ENCODE measurements at places on chromosomes 4 and X. TPM values are rescaled to one million over a fixed set of nuclear protein-coding genes. Genes with fewer than 3 reads are reported as not detected.

DNA sequence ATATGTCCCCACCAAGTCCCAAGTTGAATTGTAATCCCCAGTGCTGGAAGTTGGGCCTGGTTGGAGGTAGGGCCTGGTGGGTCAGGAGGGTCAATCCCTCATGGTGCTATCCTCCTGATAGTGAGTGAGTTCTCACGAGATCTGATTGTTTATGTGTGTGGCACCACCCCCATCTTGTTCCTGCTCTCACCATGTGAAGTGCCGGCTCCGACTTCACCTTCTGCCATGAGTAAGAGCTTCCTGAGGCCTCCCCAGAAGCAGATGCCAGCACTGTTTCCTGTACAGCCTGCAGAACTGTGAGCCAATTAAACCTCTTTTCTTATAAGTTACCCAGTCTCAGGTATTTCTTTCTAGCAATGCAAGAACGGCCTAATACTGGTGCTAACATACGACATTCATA, 22.7 kb upstream of the TMEM33 start:
- DNase-seq = no peak

DNA sequence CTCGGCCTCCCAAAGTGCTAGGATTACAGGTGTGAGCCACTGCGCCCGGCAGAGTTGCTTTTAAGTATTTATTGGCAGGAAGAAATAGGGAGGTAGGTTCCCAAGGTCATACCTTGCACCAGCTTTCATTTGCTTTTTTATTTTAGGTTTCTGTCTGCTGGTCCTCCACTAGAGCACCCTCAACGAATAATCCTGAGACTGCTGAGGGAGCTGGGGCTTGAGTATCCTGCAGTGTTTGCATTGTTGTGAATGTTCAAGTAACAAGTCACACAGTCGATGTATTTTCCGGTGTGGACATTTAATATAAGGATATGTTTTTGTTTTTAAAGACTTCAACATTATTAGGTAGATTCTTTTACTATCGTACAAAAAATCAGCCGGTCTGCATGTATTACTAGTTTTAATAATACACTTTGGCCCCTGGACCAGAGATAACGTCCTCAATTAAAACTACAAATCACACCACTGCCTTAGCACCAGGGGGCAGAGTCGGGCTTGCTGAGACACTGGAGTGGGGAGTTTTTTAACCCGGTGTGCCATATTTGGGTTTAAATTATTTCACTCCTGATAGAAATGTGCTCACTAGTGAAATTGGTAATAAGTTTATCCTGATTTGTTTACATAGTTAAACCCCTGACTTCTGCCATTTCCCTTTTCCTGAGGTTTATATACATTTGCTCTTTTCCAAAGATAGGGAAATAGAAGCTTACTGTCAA, 11.6 kb downstream of the SMIM20 start:
- DNase-seq = no peak

- DNase-seq = no peak
These were observed 1852.2 kb upstream of the IGFBP7 start for GRCh38 chr4:58962424-58962823.

The CAPN6 gene
- not detected for total RNA-seq

GRCh38 chr4:4461850-4462249, 74.9 kb downstream of the NSG1 start:
- DNase-seq = no peak

DNA sequence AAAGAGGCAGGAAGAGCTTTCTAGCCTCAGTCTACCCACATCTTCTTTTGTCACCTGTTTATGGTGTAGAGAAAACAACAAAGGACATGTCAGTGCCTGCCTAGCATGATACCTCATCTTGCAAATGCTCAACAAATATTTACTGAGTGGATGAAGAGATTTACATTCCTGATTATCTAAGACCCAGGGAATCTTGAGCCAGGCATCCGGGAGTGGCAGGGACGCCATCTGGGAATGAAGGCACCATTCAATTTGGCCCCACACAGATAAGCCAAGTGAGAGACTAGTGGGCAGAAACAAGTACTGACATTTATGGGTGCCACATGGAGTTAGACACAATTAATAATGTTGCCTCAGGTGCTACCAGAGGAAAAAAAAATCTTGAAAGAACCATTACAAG, 36.8 kb upstream of the CASK start:
- DNase-seq = no peak

- DNase-seq = no peak
These were observed 1.2 kb downstream of the TFE3 start for GRCh38 chrX:49041744-49042580.

The SMIM10 gene
- total RNA-seq = not detected

The TRIM61 gene
- total RNA-seq = 4.0 TPM

DNA sequence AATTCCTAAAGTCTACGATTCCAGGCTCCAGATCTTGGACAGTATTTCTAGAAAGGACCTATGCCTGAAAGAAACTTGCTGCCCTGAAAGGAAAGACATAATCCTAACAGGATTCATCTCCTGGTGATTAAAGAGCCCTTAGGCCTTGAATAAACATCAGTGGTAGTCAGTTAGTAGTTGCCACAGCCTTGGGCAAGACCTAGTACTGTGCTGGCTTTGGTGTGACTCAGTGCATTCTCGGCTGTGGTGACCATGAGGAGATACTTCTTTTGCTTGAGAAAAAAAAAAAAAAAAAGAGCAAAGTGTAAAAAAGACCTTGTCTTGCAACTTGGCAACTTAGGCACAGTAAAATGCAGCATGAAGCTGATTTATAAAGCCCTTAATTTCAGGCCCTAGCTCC, 188.2 kb downstream of the DCAF12L2 start:
- DNase-seq = no peak

- DNase-seq = no peak
These were observed 4.9 kb downstream of the CHRNA9 start for GRCh38 chr4:40340030-40340429.

DNA sequence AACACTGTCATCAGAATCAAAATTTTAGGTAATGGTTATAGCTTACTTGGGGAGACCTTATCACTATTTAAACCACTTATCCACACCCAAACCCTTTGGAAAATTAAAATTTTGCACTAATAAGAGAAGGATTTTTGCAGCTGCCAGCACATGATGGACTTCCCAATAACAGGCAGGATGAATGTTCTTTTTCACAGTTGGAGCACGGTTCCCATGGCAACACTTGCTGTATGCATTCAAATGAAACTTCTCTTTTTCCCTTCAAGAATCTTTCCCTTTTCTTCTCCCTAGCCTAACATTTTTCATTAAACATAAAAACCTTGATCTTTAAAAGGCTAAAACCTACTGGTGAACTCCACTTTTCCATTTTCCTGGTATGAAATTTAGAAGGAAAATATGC, 768.2 kb downstream of the KCTD8 start:
- DNase-seq = no peak

DNA sequence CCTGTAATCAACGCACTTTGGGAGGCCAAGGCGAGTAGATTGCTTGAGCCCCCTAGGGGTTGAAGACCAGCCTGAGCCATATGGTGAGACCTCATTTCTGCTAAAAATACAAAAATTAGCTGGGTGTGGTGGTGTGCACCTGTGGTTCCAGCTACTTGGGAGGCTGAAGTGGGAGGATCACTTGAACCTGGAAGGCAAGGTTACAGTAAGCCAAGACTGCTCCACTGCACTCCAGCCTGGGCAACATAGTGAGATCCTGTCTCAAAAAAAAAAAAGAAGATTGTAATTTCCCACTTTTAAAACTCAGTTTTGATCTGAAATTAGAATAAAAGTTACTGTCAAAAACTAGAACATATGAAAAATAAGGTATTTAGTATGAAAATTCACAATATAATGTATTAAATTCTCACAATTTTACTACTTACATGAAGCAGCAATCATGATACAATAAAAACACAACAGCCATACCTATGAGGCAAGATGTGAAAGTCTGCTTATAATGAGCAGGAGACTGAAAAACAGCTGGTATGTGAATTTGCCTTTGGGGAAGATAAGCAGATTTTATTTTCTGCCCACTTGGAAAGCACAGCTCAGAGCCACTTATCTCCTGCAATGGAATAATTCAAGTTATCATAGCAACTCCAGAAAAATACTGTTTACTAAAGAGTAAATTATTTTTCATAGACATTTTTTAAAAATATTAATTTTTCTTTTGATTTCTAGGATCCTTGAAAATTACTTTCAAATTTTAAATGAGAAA, 50.6 kb downstream of the ZGRF1 start:
- no peak for DNase-seq

The PRRG3 gene
- not detected for total RNA-seq

The RNF150 gene
- total RNA-seq = 0.02 TPM

GRCh38 chr4:122914292-122914904, 8.0 kb downstream of the NUDT6 start:
- DNase-seq = no peak

DNA sequence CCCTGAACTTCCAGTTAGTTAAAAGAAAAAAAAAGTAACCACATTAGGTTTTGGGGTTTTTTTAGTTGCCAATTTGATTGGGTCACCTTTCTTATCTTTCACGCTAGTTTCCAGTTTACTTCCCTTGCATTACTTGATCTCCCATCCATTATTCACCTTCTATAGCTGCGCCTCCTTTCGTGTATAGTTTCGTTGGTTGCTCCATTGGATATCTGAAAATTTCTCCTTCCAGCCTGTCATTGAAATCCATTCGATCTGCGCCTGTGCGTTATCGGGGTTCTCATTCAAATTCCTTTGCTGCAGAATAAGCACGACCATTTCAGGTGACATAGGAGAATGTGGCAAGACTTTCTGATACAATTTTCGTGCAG, 764 bp downstream of the TRAPPC11 start:
- no peak for DNase-seq

DNA sequence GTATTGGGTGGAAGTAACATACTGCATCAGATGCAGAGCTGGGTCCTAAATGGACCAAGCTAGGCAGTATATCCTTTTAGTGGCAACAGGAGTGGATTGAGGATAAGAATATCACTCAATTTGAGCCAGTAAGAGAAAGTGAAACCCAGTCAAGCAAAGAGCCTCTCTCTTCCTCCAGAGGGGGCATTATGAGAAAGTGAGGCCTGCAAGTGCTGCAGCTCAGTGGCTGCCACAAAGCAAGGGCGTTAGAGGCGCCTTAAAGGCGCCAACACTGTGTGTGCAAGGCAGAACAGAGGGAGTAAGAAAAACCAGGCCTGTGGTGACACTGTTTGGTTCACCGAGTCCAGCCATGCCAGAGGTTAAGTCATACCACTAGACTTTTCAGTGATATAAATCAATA, 17.5 kb downstream of the STX18 start:
- DNase-seq = no peak

DNA sequence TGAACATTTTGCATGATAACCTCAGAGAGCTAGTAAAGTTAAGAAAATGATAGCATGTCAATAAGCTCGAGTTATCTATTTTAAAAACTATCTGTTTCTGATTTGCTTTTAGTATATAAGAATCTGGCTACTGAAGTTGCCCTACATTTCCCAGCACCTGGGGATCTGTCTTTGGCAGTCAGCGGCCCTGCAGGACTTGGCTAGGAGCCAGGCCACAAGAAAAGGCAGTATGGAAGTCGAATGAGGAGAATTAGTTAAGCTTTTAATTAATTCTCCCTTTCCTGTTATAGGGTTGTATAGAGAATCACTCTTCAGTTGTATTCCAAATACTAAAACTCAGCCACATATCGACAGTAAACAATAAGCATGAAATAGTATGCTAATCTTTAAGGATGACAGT, 22.7 kb downstream of the POU4F2 start:
- no peak for DNase-seq

The NOX1 gene
- total RNA-seq = not detected

The FGF13 gene
- not detected for total RNA-seq

GRCh38 chr4:38333219-38333618, 330.8 kb upstream of the KLF3 start:
- DNase-seq = no peak

- no peak for DNase-seq
These were observed 140.0 kb upstream of the GUCY1A1 start for GRCh38 chr4:155526452-155527169.

- no peak for DNase-seq
These were observed 46.4 kb downstream of the GPAT3 start for GRCh38 chr4:83582289-83582785.

- no peak for DNase-seq
These were observed 217.4 kb upstream of the GIMD1 start for GRCh38 chr4:106585915-106586349.

DNA sequence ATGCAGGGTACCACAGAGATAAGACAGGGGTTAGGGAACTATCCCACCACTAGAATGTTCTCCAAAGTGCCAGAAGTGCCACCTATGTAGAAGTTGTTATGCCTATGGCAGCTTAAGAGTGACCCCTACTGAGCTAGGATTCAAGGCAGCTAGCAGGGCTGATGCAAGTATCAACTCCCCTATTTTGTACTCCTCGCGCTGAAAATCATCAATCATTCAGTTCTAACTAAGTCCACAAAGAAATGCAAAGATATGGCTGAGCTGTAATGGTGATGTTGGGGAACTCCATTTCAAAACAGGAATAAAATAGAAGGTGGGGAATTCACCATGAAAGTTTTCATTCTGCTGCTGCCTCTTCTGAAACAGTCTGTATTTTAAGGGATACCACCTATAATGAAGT, 13.8 kb downstream of the ACSL4 start:
- no peak for DNase-seq

- no peak for DNase-seq
These were observed 97.8 kb downstream of the PDGFC start for GRCh38 chr4:156873799-156874198.

GRCh38 chrX:48790477-48790876, 4.1 kb downstream of the GATA1 start:
- no peak for DNase-seq

DNA sequence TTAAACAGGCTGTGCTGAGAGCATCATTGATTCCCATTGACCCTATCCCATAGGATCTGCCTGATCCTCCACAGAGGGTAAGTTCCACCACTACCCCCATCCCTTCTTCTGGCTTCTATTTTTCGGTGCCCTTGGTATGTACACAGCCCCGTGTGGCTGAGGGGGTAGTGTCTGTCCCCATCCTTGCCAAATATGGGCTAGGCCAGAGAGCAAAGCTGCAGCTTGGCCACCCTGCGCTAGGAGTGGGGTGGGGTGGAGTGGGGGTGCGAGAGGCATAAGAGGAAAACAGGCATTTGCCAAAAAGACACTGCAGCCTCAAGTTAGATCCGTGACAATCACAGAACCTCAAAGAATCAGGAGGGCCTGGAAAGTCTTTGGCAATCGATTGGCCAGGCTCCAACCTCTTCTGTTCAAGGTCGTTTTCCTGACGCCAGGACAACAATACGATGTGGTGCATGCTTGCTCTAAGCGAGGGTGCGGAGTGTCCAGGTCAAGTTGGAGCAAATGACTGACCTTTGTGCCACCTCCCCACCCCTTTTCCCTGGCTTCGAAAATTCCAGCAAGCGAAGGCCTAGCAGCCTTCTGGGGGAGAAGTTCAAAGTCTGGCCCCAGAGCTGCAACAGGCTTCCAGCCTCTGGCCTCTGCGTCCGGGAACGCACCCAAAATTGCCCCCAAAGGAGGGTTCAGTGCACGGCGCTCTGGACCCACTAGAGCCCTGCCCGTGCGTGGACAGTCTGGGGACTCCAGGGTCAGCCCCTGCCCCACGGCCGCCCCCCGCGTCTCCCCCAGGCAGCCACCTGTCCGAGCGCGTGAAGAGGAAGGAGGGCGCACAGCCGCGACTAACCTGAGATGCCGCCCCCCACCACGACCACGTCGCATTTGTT, 598 bp downstream of the MAOB start:
- DNase-seq = no peak

GRCh38 chrX:72381439-72382201, 75.9 kb upstream of the CITED1 start:
- DNase-seq = no peak

- no peak for DNase-seq
These were observed 71.8 kb upstream of the SMARCA5 start for GRCh38 chr4:143441678-143442077.

The CTAG1B gene
- total RNA-seq = not detected

Data from naive thymus-derived CD4-positive, alpha-beta T cell (primary cell).